ENCODE measurements at places on chromosomes 6 and 20. TPM values are rescaled to one million over a fixed set of nuclear protein-coding genes. Genes with fewer than 3 reads are reported as not detected.

GRCh38 chr20:17958373-17959256 is 10.0 kb downstream of the SNX5 start:
- DNase-seq: no peak

DNA sequence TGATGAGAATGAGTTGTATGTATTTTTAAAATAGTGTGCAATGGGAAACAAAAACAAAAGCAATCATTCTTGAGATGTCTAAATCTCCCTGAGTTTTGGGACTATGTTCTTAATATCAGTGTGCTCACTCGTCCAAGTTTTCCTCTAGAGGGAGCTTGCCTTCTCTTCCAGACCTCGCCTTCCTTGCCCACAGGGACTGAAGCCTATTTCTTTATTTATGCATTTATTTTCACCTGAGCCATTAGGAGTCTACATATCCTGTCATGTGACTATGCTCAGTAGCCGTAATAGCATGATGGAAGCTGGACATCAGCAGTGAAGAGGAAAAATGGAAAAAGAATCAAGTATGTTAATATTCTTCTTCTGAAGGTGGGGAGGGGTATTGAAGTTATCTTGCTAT is 131.2 kb downstream of the SH3BGRL2 start:
- no peak for DNase-seq

VIP gene
- polyA plus RNA-seq: not detected

- DNase-seq: no peak
These were observed 68.5 kb upstream of the TOP1 start for GRCh38 chr20:40960101-40960500.

GRCh38 chr6:151442371-151442770 is 9.6 kb downstream of the RMND1 start:
- no peak for DNase-seq

GRCh38 chr20:5569021-5569420 is 181.2 kb upstream of the SHLD1 start:
- DNase-seq: peak; percentile 9

VARS2 gene
- 14.3 TPM for polyA plus RNA-seq

- no peak for DNase-seq
These were observed 1.3 kb upstream of the UNC5CL start for GRCh38 chr6:41040101-41040939.

- no peak for DNase-seq
These were observed 27.0 kb downstream of the ZNF292 start for GRCh38 chr6:87182321-87182720.

DNA sequence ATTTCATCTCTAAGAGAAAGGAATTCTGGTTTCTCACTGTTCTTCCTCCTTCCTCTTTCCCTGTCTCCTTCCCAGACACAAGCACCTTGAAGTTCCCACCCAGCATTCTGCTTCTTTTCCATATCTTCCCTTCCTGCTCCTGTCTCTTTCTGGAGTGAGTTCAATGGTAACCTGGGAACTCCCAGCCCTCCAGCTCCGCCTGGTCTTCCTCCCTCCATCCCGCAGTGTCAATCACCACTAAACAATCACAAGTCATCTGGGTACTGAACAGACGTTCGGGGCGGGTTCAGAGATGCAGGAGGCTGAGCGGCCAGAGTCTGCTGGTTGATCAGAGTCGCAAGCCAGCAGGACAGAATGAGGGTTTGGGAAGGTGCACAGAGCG is 7.7 kb downstream of the TTBK1 start:
- no peak for DNase-seq

GRCh38 chr6:37762806-37763205 is 56.7 kb upstream of the ZFAND3 start:
- DNase-seq: no peak

DNA sequence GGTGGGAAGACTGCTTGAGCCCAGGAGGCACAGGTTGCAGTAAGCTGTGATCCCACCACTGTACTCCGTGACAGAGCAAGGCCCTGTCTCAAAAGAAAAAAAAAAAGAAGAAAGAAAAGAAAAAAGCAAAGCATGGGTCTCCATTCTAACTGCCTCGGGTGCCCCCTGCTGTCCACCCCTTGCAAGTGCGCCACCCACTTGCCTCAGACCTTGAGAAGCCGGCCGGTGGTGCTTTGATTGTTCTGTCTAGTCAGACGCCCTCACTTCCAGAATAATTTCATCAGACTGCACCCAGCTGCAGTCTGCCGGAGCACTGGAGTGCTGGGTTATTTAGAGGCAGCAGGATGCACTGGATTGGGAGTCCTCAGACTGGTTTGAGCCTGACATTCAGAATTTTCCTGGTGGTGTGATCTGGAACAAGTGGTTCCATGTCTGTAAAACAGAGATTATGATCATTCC is 17.6 kb upstream of the TM9SF4 start:
- DNase-seq: peak; percentile 11

PARD6B gene
- polyA plus RNA-seq: 2.0 TPM

- no peak for DNase-seq
These were observed 24.5 kb upstream of the CD83 start for GRCh38 chr6:14092838-14093789.

ABHD16B gene
- not detected for polyA plus RNA-seq

GRCh38 chr6:156410649-156411048 is 366.5 kb upstream of the ARID1B start:
- DNase-seq: no peak

DNA sequence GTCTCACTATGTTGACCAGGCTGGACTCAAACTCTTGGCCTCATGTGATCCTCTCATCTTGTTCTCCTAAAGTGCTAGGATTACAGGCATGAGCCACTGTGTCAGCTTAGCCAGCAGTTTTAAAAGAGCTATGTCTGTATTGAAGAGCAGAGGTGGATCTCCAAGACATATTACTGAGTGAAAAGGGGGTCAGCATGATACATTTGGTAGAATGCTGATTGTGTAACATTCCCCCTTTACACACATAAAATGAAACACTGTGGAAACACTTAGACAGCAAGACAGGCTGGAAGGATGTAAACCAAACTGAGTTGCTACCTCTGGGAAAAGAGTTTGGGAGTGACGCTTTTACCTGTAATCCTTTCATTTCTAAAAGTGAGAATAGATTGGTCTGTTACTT is 1.7 kb upstream of the RIPOR3 start:
- no peak for DNase-seq

- DNase-seq: no peak
These were observed 149.6 kb downstream of the LINC00237 start for GRCh38 chr20:20956513-20956931.

DNA sequence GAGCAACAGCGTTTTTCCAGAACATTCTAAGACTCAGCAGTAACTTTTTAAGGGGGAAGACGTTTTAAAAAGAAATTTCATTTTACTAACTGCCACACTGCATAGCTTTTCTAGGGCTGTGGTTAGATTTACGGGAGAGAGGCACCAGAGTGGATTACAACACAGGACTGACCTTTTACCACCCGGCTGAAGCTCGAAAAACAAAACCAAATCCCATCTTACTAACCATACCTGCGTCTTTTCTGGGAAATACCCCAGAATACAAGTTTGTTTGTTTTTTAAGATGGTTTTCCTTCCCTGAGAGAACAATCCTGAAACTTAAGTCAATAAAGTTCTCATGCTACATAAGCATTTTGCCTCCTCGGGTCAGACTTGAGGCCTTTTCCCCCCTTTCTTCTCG is 209.3 kb upstream of the SOX4 start:
- DNase-seq: no peak

GRCh38 chr20:61520893-61521460 is 268.9 kb downstream of the CDH4 start:
- DNase-seq: no peak

Data from keratinocyte (primary cell).